Activated T-cell treated with anti-CD3 and anti-CD28 coated beads for 1 hour (primary cell): ENCODE measurements at places on chromosomes 7 and 10.
A peak's percentile ranks its signal among the peaks of the same experiment; 100 is the strongest.

DNA sequence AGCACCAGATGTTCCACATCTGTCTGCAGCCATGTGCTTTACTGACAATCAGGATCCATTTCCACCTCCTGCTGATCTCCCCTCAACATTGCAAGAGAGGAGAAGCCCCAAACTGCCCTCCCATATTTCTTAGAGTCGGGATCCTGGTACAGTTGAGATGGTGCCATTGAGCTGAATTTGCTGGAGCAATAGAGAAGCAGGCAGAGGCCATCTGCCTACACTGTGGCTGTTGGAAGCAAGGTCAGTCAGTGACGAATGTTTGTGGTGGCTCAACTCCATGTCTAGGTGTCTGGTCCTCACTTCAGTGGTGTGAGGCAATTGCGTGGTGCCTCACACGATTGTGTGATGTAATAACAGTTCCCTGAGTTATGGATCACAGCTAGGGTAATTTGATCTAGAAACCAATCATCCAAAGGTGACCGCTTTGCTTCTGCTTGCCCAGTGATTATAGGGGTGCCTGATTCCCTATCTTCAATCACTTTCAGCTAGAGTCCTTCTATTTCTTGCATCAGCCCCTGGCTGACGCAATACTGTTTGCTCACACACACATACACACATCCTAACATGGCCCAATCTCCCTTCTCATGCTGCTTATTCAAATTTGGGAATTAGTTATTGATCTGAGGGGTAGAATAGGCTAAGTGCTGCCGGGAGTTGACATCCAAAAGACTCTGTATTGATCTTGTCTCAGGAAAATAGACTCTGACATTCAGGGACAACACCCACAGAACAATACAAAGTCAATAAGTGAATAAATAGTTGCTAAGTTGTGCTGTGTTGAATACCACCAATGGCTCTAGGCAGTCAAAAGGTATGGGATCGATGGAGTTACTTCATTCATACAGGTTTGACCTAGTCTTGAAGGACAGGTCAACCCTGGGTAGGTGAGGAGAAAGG, 46.1 kb upstream of the SLC35B4 start:
- DNase-seq: no peak

- DNase-seq: no peak
Observed at GRCh38 chr7:2990949-2991470, 52.7 kb downstream of the CARD11 start.

GRCh38 chr7:95011995-95012394, 104.6 kb downstream of the PPP1R9A start:
- DNase-seq: no peak

- no peak for DNase-seq
Observed at GRCh38 chr10:62907470-62908212, 91.5 kb upstream of the EGR2 start.

GRCh38 chr7:139771001-139771956, 6.5 kb downstream of the HIPK2 start:
- no peak for DNase-seq

GRCh38 chr7:13091974-13092707, 404.7 kb downstream of the ARL4A start:
- no peak for DNase-seq

DNA sequence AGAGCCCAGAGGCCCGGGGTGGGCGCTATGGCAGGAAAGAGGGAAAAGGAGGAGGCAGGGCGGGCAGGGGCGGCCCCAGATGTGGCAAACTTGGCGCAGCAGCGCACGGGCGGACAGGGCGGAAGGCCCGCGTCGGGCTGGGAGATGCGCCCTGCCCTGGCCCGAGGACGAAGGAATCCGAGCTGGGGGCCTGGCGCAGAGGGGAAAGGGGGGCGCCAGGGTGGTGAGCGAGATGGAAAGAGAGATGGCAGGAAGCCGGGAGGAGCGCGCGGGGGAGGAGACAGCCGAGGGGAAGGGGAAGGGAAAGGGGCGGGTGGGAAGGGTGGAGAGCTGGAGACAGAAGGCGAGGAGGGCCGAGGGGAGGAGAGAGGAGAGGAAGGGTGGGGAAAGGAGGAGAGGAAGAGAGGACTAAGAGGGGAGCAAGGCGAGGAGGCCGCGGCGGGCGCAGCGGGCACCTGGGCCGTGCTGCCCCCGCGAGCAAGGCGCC, at the start of gene MARVELD1:
Gene MARVELD1, plus strand, starts transcription at position 392 of the 487 bp plus-strand sequence. CDS start 147 bp downstream, outside the sequence.
- DNase-seq: no peak

- peak; percentile 83 for DNase-seq
Observed at GRCh38 chr7:128409596-128410450, at the start of gene IMPDH1. TSS of gene IMPDH1 (minus strand) at chr7:128409982. CDS start at chr7:128409901, 81 bp downstream.

DNA sequence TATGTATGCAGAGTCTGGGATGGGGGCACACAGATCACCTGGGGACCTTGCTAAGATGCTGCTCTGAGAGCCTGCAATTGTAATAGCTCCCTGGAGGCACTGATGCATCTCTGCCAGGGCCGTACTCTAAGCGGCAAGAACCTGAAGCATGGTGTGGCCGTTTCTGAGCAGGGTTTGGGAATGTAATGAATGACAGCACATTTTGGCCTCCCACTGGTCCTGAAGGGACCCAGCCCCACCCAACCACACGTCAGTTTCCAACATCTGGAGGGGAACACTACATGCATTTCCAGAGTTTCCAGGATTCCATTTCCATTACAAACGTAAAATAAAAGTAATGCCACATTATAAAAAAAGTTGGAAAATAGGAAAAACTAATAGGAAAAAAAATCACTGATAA, 14.0 kb downstream of the ZCCHC24 start:
- no peak for DNase-seq

DNA sequence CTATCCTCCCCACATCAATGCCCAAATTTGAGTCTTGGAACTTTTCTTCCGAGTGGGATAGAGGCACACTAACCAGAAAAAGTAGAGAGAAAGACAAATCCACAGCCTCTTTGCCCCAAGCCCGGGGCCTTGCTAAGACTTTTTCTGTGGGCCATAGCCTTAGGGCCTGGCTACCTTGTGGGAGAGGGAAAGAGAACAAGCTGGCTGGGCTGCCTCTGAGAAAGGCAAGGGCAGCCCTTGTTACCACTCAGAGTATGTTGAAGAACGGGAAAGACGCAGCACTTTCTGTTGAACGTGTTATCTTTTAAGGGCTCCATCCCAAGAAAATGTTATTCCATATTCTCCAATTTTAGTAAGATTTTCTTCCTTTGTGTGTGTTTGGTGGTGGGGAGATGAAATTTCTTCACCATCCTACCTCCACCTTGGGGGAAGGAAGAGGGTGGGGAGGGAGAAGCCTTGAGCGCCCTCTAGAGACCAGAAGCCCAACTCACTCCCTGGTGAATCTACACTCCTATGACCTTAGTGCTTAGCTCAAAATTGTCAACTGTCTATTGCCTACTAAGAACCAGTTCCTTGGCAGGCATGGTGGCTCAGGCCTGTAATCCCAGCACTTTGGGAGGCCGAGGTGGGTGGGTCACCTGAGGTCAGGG, 3.9 kb upstream of the NRF1 start:
- no peak for DNase-seq

DNA sequence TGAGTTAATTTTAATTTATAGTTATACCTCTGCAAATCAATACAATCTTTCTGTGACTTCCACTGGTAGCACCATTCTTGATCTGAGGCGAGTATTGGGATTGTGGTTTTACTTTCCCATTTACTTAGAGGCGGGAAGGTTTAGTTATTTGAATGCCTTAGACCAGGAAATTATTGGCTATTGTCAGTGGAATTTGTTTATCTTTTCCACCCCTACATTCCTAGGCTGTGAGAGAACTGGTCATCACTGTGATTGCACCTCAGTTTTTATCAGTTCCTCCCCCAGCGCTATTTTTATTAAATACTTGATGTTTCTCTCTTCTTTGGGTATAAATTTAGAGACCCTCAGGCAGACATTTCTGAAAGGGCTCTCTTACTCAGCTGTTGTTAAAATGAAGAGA, 29.9 kb downstream of the CDK14 start:
- no peak for DNase-seq

DNA sequence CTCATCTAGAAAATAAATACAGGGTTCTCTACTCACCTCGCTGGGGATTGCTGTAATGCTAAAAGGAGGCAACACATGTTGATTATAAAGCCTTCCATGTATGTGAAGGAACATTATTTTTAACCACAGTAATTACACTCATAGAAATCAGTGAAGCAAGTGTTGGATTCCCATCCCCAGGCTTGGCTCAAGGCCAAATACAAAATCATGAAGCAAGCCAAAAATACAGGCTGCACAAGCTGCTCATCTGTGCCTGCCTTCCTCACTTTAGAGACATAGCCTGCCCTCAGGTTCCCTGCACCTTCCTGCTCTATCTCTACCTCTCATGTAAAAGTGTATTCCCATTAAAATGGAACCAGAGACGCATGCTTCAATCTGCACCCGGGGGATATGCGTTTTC, 1077.1 kb upstream of the C7orf33 start:
- no peak for DNase-seq

GRCh38 chr7:69436946-69437345, 161.3 kb upstream of the AUTS2 start:
- no peak for DNase-seq

DNA sequence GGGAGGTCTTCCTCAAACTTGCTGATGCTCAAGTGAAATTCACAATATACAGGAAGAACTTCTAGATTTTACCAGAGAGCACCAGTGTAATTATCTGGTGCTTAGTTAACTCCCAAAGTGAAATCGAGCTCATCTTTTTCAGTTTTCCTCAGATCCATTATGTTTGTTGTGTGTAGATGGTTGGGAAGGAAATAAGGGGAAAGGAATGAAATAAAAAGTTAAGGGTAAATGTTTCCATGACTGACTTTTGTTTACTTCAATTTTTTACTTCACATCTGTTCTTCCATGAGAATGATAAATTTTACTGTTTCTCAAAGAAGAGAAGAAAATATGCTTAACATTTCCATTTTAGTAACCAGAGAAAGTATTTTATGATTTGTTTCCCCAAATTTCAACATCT, 21.3 kb downstream of the FAM107B start:
- no peak for DNase-seq

DNA sequence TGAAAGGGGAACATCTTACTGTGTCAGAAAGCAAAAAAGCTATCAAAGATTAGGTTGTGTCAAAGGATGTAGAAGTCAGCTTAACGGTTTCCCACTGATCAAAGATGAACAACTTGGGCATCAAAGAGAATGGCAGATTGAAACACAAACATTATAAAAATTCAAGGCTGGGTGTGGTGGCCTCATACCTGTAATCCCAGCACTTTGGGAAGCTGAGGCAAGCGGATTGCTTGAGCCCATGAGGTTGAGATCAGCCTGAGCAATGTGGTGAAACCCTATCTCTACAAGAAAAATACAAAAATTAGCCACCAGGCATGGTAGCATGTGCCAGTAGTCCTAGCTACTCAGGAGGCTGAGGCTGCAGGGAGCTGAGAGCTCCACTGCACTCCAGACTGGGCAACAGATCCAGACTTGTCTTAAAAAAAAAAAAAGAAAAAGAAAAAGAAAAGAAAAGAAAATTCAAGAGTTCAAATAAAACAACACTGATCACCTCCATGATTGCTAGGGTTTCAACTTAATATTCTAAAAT, 34.5 kb downstream of the RTKN2 start:
- DNase-seq: no peak

DNA sequence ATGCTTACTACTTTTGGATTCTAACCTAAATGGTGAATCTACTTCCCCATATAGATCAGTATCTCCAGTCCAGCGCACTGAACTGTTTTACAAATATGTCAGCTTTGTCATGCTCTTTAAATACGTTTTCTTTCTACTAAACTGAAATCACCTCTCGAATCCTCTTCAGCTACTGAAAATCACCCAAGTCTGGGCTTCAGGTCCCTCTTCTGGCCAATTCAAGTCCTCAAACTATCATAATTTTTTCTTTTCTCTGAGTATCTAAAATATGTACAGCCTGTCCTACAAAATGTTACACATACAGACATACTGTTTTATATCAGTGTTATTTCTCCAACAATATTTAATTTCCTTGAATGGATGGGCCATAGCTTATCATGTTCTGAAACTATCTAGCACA, 84.2 kb downstream of the CACNA2D1 start:
- no peak for DNase-seq

GRCh38 chr10:79025199-79025832, 43.5 kb upstream of the ZMIZ1 start:
- DNase-seq: peak; percentile 17

DNA sequence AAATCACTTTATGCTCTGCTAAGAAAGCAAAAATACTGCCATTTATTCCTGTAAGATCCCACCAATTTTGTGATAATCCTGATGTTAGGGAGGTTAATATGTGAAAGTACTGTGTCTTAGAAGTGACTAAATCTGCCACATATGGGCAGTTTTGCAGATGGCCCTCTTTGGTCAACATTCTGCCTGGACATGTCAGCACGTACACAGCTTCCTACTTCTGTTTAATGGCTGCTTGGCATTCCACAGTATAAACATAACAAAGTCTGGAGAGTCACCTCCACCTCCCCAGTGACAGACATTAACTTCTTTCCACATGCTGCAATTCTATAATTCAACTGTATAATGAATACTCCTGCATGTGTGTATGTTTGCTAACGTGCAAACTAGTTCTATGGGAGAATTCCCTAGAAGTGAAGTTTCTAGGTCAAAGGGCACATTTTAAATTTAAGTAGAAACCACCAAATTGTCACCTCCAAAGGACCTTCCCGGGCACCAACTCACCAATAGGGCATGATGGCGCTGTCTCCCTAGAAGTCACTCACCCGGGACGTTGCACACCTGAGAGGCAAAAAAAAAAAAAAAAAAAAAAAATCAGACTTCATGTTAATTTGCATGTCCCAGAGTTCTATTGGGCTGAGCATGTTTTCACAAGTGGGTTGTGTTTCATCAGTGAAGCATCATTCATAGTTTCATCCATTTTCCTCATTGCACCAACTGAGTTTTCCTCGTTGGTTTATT, 38.9 kb downstream of the MKI67 start:
- no peak for DNase-seq

DNA sequence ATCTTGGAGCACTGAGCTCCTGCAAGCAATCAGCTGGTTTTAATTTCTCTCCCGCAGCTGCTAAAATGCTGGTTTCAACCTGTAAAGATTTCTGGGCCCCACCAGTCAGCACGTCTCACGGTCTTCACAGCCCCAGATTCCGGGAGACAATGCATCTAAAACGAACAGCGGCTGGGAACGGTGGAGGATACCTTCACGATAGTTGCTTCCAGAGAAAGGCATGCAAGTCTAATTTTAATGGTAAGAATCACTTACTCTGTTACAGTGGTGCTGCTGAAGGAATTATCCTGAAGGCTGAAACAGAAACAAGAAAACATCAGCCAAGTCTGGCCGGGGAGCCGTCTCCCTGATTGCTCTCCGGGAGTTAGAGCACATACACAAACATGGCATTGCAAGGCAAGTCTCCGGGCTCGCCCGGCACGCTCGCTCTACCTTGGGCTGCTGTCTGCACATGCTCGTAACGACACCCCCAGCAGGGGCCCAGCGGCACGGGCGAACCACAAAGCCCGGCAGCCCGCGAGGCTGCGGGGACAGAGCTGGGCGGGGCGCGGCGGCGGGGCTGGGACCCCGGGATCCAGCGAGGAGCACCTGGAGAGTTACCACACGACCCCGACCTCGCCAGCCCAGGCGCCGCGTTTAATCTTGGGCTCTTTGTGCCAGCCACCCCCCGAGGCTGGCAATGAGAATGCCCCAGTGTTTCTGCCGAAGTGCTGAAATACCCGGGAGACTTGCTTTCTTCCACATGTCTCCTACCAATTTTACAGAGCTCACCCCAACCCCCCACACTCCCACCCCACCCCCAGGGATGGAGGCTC, at the start of gene FAM13C:
Gene FAM13C, minus strand, starts transcription at position 406 of the 815 bp plus-strand sequence. Its CDS starts 89 bp downstream, at position 317.
- DNase-seq: no peak

GRCh38 chr10:102460836-102461186, 9.5 kb upstream of the C10orf95 start:
- no peak for DNase-seq
